ENCODE measurements at places on chromosomes 4 and X.

DNA sequence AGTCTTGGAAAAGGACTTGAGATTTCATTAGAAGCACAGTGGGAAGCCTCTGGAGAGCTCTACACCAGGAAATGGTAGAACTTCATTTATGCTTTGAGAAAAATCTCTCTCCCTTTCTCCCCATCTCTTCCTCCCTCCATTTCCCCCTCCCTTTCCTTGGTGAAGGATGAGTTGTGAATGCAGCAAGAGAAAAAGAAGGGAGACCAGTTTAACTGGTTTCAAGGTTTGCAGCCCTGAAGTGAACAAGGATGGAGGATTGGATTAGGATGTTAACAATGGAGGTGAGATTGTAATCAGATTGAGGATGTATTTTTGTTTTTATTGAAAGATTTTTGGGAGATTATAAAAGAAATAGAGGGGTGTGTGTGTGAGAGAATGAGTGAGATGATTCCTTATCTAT, 99.5 kb downstream of the ANK2 start:
- no peak for DNase-seq

DNA sequence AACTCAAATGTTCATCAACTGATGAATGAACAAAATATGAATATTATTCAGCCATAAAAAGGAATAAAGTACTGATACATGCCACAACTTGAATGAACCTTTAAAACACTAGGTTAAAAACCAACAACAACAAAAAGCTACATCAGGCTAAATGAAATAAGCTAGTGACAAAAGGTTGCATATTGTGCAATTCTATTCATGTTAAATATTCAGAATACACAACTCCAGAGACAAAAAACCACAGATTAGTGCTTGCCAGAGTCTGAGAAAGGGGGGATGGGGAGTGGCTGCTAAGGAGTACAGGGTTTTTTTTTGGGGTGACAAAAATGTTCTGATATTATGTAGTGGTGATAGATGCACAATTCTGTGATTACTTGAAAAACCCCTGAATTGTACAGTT, 58.5 kb downstream of the HAUS3 start:
- DNase-seq: no peak

DNA sequence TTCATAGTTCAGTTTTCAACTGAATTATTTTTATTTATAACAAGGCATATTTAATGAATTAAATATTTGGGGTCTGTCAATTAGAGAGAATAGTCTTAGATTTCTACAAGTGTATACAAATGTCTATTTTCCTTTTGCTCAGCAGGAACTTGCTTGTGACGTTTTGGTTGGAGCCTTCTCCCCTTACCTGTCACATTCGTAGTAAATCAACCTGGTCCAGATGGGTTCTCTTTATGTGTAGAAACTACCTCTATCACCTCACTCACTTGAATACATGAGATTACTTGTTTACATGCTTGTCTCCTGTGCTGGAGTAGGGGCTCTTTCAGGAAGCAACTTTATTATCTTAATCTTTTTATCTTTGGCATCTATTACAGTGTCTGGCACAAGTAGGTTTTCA, 938.3 kb upstream of the IGFBP7 start:
- DNase-seq: no peak

DNA sequence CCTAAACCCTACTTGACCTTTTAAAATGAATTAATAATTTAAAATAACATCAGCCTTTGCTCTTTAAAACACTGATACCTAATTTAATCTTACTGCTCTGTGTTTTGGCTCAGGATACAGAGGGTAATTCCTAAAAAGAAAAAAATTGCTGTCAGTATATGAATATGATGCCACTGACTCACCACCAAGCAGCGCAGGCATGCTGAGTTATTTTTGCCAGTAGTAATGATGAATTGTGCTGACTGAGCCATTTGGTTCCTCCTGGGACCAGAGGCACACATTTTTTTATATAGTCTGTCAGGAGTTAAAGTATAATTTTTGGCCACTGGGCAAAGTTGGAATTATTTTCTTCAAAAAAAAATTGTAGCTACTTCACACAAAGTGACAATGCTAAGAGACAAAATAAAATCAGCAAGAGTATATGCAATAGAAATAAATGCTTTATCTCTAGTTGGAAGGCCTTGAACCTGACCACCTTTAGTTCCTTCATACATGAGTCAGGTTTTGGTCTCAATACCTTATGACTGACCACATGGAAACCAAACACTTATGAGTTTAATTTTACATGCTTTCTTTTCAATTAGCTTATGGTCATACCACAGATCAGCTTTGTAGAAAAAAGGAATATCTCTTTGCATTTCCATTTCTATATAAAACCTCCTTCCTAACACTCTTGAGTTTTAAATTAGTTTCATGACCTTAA, 115.1 kb downstream of the PPP3CA start:
- no peak for DNase-seq

GRCh38 chr4:6162885-6163284, 37.5 kb downstream of the JAKMIP1 start:
- DNase-seq: no peak

- no peak for DNase-seq
Observed at GRCh38 chr4:23320931-23321587, 568.8 kb downstream of the PPARGC1A start.

DNA sequence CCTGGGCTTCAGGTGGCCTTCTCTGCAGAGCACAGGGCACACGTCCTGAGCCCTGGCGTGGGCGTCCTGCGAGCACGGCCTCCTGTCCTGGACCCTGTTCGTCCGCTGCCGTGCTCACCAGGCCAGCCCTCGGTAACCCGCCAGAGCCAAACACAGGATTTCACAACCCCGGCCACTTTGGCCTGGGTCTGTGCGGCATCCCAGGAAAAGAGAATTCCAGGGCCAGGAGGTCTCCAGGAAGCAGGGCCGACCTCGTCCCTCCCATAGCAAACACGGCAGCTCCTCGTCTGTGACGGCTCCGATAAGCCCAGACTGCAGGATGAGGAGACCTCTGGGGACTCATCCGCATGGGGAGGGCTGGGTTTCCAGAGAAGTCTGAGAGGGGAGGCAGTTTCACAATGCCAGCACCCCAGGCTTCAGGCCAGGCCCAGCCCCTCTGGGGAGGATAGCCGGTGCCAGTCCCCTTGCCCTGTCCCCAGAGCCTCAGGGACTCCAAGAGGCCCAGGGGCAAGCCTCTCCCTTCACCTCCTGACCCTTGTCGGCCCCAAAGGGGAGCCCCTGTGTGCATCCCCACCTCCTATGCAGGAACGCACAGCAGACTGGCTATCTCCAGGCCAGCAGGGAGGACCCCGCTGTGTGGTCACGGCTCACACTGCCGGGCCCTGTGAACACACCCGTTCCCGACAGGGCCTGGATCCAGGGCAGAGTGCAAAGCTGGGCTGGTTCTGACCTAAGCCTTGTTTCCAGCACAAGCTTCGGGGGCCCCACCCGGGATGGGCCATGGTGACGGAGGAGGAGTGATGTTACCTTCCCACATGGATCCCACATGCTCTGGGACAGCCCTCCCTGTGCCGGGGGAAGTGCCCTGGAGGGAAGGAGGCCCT, 22.3 kb upstream of the HTRA3 start:
- no peak for DNase-seq

GRCh38 chrX:11944501-11944900, 186.5 kb downstream of the MSL3 start:
- DNase-seq: no peak

GRCh38 chr4:34850421-34850820, 1393.9 kb downstream of the ARAP2 start:
- DNase-seq: no peak

- DNase-seq: peak; percentile 61
Observed at GRCh38 chr4:15702941-15703403, at the start of gene BST1. Gene BST1, plus strand, starts transcription at chr4:15703065. Its CDS starts 80 bp downstream, at chr4:15703145.

DNA sequence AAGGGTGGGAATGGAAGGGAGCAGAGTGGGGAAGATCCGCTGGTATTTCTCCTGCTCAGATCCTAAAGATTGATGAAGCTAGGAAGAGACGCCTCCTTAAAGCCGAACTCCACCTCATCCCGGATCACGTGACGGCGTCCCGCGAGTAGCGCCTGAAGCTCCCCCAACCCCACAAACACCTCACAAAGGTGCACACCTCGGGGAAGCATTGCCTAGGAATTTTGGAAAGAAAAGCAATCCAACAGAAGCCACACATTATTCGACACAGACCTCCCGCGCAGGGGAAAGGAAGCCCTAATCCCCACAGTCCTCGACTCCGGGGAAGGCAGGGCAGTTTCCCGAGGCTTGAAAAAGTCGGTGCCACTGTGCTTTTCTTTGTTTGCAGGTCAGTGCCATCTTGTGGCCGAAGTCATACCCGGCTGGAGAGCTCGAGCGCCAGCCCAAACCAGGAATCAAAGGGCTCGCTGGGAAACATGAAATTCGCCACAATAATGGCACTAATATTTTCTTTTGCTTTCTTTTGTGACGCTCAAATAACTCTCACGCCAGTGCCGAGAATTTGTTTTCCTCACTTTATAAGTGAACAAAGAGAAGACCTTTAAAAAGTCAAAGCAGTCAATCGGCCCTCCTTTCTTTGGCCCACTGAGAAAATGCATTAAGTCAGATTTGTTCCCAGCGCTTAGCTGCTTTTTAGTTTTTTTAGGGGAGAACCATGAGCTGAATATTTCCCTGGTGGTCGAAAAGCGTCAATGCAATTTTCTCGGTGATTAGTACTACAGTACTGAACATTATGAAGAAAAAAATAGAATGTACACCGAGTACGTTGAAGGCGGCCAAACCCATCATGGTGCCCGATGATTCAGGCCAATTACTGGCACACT, at the start of gene NPY1R:
Gene NPY1R (minus strand): TSS at position 71 of the 881 bp plus-strand sequence. CDS start 6,042 bp downstream, outside the sequence.
- no peak for DNase-seq

- DNase-seq: no peak
Observed at GRCh38 chr4:53711926-53712325, 120.6 kb upstream of the LNX1 start.

DNA sequence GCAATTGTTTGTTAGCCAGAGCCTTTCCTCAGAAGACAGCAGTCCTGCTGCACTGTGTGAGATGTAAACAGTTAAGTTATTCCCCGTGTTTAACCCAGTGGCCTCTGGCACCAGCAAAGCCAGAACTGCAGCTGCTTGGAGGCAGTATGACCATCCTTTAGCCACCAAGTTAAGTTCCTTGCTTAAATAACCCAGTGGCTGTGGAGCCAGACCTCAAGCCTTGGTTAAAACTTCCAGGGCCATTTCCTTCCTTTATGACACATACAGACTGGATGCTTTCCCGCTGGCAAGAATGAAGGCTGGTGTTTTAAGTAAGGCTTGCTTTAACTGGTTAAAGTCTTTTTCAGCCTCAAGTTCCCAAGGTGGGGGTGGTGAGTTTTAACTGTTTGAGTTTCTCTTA, 379.8 kb downstream of the DCAF12L2 start:
- no peak for DNase-seq

- DNase-seq: no peak
Observed at GRCh38 chr4:8039290-8039689, 99.6 kb upstream of the AFAP1 start.

DNA sequence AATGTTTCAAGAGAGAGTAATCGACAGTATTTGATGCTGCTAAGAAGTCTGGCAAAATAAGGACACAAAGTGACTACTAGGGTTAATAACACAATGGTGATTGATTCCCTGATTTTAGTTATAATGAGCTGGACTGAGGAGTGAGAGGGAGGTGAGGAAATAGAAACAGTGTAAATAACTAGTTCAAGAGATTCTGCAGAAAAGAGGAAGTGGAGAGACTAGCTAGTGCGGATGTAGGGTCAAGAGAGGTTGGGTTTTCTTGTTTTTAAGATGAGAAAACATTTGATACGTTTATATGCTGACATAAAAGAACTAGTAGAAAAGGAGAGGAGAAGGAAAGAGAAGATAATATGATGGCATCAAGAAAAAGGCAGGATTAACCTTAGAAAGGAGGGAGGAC, 12.2 kb upstream of the TRPC5 start:
- no peak for DNase-seq

GRCh38 chr4:110250023-110250387, 51.6 kb upstream of the ELOVL6 start:
- no peak for DNase-seq

- peak; percentile 87 for DNase-seq
Observed at GRCh38 chrX:11758400-11759171, 549 bp downstream of the MSL3 start.

DNA sequence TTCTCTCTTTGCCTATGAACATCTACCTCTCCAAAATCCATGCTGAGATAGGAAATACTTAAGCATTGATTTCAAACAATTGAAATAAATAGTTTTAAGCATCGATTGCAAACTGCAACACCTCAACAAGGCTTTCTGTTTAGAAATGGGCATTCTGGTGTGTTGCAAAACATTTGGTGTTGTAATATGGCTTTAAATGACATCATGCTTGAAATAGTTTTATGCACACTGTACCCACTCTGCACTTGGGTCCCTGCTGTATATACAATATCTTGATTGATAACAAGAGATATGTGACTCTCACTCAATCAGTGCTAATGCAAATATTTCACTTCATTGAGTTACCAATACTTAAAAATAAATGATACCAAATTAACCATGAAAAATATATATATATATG, 964.9 kb upstream of the GRIA3 start:
- DNase-seq: no peak

DNA sequence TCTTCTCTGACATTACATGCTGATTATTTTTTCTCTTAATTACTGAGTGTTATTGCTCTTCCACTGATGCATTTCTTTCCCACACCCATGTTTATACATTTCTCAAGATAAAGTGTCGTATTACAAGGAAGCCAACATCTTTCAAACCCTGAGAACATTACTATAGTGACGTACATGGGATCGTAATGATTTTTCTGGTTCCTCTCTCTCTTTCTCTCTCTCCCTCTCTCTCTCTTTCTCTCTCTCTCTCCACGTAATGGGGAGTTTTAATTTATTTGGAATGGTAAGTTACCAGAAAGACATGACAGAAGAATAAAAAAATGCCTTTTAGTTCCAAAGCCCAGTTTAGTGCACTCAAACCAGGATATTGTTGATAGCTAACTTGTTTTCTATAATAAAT, 40.4 kb upstream of the MAPK10 start:
- no peak for DNase-seq

DNA sequence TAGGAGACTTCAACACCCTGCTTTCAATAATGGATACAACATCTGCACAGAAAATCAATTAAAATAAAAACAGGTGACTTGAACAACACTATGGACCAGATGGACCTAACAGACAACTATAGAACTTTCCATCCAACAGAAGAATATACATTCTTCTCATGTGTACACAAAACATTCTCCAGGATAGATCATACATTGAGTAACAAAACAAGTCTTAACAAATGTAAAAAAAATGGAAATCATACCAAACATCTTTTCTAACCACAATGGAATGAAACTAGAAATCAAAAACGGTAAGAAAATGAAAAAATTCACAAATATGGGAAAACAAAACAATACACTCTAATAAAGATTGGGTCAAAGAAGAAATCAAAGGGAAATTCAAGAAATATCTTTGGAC, 24.7 kb downstream of the CYP2U1 start:
- DNase-seq: no peak

- DNase-seq: no peak
Observed at GRCh38 chrX:63761639-63762038, 23.4 kb downstream of the ARHGEF9 start.

DNA sequence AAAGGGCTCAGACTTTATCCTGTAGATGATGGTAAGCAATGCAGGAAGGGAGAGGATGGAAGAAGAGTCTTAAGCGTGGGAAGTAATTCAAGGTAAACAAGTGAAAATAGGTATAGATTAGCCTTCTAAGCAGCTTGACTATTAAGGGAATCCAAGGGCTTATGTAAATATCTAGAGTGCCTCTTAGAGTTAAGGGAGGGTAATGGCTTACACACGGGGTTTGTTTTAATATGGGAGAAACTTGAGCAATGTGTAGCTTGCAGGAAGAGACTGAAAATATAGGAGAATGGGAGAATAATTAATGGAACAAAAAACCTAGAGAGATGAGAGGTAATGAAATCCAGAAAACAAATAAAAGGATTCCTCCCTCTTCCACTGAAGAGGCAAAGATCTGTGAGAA, 12.8 kb upstream of the SAP30 start:
- no peak for DNase-seq

Measured in activated T-cell treated with anti-CD3 and anti-CD28 coated beads, Interleukin-2, amount 50 U/mL, for 1 hour (primary cell).